ENCODE measurements at places on chromosomes 16 and 17.

DNA sequence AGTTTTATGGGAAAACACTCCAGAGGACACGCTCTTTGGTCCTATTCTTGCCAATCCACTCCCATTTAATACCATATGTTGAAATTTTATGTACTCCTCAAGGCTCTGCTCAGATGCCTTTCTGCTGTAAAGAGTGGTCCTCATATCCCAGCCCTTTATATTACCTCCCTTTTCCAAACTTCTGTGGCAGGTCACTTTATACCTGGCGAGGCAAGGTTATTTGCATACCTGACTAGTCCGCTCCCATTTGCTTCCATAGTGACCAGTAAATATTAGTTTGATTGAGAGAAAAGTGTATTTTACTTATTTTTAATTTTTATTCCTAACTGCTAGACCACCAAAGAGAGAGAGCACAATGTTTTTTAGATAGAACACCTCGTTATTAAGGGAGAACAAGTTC, 17.3 kb downstream of the KRT12 start:
- H3K4me3 ChIP-seq: no peak overlapping the region
- no peaks in the 10 kb centered on the region for H3K36me3 ChIP-seq
- DNase-seq: no peak
- no peak overlapping the region for H3K27ac ChIP-seq

GRCh38 chr17:80585890-80586845, 41.5 kb downstream of the RPTOR start:
- no peak for DNase-seq
- H3K27ac ChIP-seq: peak overlapping the region; percentile 20
- H3K4me3 ChIP-seq: no peak overlapping the region
- H3K27me3 ChIP-seq: no peaks in the 10 kb centered on the region
- H3K36me3 ChIP-seq: peaks cover 6% of the 10 kb centered on the region
- H3K4me1 ChIP-seq: peaks cover 6% of the 10 kb centered on the region

GRCh38 chr17:32586666-32587065, 99.9 kb downstream of the CDK5R1 start:
- H3K27me3 ChIP-seq: no peaks in the 10 kb centered on the region
- no peaks in the 10 kb centered on the region for H3K4me1 ChIP-seq
- H3K36me3 ChIP-seq: no peaks in the 10 kb centered on the region

DNA sequence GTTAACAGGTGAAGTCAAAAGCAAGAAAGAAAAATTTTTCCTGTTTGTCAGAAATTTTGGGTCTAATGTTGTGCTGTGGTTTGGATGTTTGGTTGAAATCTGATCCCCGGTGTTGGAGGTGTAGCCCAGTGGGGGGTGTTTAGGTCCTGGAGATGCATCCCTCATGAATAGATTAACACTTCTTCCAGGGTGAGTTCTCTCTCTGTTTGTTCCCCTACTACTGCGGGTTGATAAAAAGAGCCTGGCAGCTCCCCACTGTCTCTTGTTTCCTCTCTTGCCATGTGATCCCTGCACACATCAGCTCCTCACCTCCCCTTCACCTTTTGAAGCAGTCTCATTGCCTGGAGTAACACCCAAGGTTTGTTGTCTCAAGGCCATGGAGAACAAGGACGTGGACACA, 14.6 kb upstream of the CDH8 start:
- no peaks in the 10 kb centered on the region for H3K27me3 ChIP-seq
- H3K36me3 ChIP-seq: no peaks in the 10 kb centered on the region
- H3K4me1 ChIP-seq: no peaks in the 10 kb centered on the region
- DNase-seq: no peak

All from spinal cord (tissue), 10 donors.